M059J (cell line): ENCODE measurements at places on chromosomes 3 and 15. TPM values are rescaled to one million over a fixed set of nuclear protein-coding genes. Genes with fewer than 3 reads are reported as not detected.

DNA sequence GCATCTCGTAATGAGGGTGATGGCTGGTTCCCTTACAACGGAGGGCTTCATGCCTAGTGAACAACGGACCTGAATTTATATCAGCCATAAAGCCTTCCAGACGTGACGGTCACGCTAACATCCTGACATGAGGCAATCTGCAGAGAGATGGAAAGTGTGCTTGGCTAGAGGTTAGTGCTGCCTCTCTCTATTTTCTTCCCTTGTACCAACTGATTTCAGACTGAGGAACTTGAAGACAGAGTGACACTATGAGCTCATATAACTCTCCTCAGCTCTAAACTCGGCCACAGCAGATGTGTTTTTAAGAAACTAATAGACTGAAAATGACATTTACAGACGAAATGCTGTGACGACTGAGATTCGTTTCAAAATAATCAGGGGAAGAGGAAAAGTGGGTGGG, 122.4 kb downstream of the XXYLT1 start:
- DNase-seq = no peak

Gene RTP3
- total RNA-seq = 0.20 and 0.81 TPM in 2 replicates

- DNase-seq = no peak
Observed at GRCh38 chr15:27699699-27700098, 399.4 kb downstream of the OCA2 start.

Gene C3orf85
- not detected in 2 replicates for total RNA-seq

DNA sequence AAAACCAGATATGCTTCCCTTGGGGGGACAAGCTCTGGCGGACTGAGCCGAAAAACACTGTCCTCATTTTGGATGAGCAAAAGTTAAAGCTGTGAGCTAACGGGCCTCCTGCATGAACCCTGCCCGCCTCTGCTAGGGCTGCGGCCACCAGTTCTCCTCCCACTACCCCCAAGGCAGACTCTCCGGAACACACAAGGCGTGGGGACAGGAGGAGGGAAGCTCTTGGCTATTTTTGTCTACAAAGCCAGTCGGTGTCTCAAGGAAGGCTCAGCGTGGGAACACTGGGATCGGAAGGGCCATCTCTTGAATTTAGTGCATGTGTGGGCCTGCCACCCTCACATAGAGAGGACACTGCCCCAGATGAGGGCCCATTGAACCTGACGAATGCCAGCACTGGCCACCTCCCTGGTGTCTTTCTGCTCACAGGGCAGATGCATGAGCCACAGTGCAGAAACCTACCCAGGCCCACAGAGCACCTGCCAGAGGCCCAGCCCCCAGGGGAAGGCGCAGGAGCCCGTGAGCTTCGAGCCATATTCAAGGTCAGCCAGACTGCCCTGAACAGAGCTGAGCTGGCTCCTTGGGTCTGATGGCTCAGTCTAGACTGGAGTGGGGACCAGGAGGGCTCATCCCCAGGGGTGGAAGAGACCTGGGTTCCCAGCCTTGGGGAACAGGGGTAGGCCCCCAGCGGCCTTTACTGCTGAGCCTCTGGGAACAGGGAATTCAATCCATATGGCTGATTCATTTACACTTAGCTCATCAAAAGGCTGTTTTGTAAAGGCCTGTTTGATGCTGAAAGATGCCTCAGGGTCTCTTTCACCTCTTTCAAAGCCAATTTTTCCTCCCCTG, 38.3 kb downstream of the HCN4 start:
- no peak for DNase-seq

Gene CHL1
- not detected in 2 replicates for total RNA-seq

GRCh38 chr3:39811561-39811960, 2.2 kb downstream of the MYRIP start:
- no peak for DNase-seq

DNA sequence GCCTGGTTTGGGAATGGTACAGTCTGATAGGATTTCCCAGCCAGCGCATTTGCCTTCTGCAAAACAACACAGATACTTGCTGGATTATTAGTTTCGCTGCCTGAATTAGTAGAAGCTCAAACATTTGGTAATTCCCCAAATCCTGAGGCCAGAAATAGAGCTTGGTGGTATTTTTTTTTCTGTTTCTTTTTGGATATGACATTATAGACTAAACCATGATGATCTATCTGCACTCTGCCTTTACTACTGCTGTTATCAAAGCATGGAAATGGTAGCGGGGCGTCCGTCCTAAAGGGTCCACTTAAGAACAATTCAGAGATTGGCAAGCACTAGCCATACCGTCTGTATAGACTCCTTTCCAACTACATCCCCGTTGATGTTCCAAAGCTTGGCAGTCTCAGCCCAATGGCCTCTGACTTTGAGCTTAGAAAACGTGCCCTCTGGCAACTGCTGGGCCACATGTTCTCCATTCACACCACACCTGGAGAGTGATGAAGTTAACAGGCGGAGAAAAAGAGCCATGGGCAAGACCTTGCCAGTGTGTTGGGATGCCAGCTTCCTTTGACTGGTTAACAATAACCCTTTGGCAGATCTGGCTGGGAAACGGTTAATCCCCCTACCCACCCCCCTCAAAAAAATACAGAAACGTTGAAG, 241.0 kb upstream of the NR2F2 start:
- DNase-seq = no peak

DNA sequence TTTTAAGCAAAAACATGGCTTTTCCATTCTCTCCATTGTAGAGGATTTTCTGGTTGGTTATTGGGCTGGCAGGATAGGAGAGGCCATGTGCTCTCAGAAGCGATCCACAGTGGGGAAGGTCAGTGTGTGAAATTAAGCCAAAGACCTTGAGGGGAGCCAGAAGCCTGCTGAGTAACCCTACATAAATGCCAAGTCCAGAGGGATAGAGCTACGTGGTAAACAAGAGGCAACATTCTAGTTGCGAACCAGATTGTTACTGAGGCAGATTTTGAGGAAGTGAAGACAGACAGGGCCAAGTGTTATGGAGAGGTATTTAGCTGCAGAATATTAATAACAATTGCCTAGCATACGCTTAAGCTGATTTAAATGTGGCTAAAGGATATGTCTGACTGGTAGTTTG, 592.8 kb upstream of the GBE1 start:
- peak; percentile 6 for DNase-seq

Gene C3orf80
- total RNA-seq = 0.25 and 0.57 TPM in 2 replicates

- no peak for DNase-seq
Observed at GRCh38 chr3:13190378-13190765, 117.1 kb upstream of the IQSEC1 start.

Gene IGSF11
- not detected in 2 replicates for total RNA-seq
